ENCODE measurements at places on chromosomes 1 and 21.
A peak's percentile ranks its signal among the peaks of the same experiment; 100 is the strongest.

- DNase-seq = no peak
Observed at GRCh38 chr1:242842094-242842493, 317.6 kb upstream of the PLD5 start.

GRCh38 chr1:217211486-217211885 lies 419.4 kb downstream of the GPATCH2 start:
- no peak for DNase-seq

DNA sequence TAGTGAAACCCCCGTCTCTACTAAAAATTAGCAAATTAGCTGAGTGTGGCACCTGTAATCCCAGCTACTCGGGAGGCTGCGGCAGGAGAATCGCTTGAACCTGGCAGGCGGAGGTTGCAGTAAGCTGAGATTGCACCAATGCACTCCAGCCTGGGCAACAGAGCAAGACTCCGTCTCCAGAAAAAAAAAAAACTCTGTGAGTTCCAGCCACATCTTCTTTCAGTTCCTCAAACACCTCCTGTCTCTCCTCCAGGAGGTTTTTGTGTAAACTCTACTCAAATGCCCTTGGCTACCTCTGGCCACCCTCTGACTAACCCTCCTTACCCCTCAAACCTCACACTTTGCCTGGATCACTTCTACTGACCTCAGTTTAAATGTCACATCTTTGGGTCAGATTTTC lies 38.1 kb downstream of the RCSD1 start:
- DNase-seq = no peak

DNA sequence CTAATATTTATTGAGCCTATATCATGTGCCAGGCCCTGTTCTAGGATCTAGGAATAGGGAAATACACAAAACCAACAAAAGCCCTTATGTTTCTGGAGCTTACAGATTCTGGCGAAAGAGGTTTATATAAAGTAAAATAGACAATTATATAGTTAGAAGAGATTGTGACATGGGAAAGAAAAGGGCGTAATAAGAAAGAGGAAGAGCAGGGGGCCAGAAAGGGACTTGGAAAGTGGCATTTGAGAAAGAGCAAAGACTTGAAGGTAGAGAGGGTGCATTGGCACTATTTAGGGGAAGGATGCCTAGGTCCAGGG lies 322.5 kb upstream of the FAM78B start:
- no peak for DNase-seq

DNA sequence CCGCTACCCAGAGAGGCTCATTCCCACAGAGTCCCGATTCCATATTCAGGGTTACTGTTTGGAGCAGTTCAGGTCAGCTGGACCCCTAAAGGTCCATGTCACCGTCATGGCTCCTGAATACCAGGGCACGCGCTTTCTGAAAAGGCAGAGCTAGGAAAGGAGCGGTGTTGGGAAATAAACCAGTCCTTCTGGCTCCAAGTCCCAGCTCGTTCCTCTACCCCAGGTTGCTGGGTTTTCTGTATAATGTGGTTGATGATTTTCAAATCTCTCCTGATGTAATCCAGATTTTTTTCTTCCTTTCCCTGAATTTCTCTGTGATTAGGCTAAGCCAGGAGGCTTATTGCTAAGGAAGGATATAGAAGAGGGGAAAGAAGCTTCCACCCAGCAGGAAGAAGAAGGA lies 14.0 kb upstream of the PKP1 start:
- no peak for DNase-seq

DNA sequence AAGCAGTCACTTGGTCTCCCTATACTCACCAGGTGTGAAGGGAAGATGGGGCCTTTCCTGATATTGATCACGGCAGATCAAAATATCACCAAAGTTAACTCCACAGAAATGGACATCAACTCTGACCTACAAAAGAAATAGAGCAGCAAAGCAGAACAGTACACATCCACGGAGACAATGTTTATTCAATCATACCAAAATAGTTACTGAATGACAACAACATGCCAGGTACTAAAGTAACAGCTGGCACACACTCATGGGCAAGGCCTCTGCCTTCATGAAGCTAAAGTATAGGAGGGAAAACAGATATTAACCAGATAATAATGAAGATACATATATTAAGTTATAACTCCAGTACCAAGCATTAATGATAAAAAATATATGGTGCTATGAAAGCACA lies 59.2 kb upstream of the RASAL2 start:
- DNase-seq = no peak

- DNase-seq = no peak
Observed at GRCh38 chr1:234882898-234883297, 245.7 kb downstream of the TOMM20 start.

DNA sequence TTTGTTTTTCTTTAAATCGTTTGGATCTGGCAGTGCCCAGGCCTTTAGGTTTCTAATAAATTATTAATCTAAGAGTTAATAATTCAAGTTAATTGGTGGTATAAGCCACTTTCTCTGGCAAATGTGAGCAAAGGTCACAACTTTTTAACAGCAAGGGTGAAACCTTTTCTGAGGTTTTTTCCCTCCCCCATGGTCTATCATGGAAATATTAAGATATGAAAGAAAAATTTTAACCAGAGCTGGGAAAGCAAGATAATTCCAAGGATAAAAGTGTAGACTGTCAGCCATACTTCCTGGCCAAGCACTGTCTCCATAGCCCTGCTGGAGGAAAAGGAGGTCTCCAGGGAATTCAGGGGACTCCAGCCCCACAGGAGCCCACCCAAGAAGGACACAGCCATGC lies 341.2 kb downstream of the SETD4 start:
- DNase-seq = no peak

DNA sequence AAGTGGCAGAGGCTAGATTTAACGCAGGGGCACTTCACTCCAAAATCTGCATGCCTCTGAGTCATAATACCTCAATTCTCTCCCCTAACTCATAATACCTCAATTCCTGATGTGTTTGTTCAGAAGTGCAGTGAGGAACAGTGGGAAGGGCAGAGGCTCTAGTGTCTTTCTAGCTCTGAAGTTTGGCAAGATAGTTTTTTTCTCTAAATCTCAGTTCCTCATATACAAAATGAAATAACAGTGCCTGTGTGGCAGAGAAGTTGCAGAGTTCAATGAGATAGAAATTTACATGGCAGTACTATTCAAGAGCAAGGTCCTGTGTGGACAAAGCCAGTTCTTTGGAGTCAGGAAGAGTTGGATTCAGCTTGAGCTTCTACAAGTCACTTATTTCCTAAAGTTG lies 9.8 kb downstream of the JUN start:
- DNase-seq = no peak

- no peak for DNase-seq
Observed at GRCh38 chr1:17912491-17912890, 157.4 kb downstream of the ACTL8 start.

DNA sequence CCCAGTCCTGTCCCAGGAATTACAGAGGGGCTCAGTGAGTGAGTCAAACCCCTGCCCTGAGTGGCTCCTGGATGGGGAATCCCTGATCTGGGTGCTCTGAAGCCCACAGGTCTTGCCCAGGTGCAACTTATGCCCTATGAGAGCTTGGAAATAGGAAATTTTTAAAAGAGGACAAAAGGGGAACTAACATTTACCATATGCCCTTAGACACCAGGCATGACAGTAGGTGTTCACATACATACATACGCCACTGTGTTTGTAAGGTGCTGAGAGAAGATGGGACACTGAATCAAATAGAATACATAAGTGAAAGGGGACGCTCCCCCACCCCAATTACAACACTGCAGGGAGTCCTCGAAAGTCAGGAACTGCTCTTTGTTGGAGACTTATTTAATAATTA lies 1.4 kb downstream of the CFAP45 start:
- no peak for DNase-seq

- DNase-seq = peak; percentile 68
Observed at GRCh38 chr1:225896937-225897549, 8.1 kb upstream of the LEFTY1 start.

- DNase-seq = no peak
Observed at GRCh38 chr1:90371448-90371813, 345.7 kb downstream of the BARHL2 start.

DNA sequence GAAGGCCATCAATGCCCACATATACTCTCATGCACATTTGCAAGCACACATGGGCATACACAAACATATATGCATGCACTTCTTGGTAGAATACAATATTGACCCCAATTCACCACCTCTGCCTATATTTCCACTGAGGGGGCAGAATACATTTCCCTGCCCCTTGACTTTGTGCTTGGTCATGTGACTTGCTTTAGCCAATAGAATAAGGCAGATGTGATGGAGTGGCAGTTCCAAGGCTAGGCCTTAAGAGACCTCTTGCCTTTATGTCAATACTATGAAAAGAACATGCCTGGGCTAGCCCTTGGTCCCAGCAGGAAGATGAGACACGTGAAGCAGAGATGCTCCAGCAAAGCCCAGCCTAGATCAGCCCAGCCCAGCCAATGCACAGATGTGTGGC lies 66.0 kb upstream of the GRIK3 start:
- DNase-seq = no peak

GRCh38 chr1:15918962-15919715 lies 56.8 kb downstream of the ZBTB17 start:
- DNase-seq = no peak

DNA sequence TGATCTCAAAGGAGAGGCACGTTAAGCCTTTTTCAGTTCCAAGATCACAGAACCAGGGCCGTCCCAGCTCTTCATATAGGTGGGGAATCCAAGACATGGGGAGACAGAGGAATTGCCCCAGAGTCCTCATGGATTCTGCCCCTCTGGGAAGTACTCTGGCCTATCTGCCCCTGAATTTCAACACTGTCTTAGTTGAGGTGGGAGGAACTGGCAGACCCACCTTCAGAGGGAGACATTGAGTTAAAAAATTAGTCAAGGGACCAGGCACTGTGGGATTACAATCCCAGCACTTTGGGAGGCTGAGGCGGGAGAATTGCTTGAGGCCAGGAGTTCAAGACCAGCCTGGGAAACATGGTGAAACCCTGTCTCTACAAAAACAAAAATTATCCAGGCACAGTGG lies 2.1 kb upstream of the KNCN start:
- DNase-seq = no peak
